ENCODE measurements at places on chromosomes 4 and X.

DNA sequence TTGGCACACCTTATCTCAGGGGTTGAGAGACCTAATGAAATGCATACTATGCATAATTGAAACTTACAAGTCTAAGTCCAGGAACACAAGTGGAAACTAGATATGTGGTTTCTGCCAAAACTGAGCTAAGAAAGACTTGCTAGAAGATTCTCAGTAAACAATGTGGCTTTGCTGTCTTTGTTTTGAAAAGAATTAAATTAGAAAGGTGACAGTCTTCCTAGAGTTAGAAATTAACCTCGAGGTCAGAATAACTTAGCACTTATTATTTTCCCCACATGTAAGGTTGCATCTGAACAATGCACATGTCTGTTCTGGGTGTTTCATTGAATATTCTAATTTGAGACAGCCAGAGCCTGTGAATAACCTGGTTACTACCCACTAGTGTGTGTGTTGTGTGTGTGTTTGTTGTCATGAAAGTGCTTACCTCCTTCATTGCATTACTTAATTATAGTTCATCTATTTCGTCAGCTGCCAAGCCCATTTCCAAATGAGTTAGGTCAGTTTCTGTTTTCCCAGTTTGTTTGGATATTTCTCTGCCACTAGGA is 1.5 kb downstream of the EREG start:
- DNase-seq = no peak

- DNase-seq = no peak
Observed at GRCh38 chrX:71195964-71196649, 26.9 kb upstream of the GJB1 start.

DNA sequence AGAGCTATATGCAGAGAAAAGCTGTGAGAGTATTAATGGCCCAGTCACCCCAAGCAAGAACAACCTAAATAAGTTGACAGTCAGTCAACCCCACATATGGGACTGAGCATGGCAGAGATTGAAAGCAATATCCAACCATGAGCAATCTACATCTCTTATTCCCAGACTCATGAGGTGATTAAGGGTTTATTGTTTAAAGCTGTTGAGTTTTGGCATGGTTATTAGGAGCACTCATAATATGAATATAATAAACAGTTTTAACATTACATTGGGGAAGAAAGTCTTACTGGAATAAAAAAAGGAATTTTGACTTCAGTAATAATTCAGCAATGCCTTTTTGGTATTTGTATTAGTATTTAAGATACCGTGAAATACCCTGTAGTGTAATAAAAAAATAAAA is 1627.4 kb downstream of the STIM2 start:
- no peak for DNase-seq

DNA sequence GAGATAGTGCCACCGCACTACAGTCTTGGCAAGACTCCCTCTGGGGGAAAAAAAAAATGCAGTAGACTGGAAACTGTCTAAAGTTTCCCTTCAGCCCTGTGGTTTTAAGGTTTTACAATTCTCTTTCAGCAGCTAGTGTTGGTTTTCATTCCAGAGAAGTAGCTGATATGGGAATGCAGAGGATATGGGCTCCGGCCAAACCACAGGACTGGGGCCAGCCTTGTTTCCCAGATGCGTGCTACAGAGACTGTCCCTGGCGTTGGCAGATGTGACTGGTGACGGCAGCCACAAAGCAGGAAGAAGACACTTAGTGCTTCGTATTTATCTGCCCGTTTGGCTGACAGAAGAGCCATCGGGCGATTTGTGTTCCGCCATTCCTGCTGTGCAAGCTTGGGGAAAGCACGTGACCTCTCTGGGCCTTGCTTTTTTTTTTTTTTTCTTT is 43.2 kb downstream of the ZBTB49 start:
- DNase-seq = no peak

DNA sequence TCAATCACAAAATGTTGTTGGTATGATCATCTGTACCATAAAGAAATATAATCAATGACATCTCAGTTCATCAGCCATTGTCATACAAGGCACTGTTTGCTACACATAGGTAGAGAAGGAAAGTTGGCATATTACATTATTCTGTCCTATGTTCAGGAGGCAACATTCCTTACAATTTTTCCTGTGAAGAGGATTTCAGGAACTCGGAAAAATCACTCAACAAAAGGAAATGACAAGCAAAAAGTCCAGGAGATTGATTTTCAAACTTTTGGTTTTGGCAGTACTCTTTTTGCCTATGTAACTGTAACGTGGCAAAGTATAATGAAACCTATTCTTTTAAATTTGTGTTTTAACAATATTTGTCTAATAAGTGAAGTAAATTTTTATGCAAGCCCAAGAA is 131.3 kb downstream of the MAB21L2 start:
- no peak for DNase-seq

DNA sequence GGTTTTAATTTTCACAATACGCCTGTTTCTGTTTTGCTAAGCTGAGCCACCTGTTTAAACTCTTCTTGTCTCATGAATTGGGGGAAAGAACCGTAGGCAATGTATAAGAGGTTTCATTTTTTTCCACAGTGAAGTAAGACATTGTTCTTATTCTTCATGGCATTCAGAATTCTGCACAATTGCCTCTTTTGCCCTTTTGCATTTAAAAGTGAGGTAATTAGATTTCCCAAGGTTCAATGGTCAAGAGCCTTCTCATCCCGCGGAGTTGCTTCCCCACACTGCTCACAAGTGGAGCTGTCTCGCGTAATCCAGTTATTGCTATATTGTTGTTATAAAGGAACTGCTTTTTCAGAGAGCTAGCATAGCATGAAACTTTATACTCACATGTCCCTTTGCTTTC is 90.9 kb upstream of the SPRY1 start:
- DNase-seq = no peak

GRCh38 chr4:77800077-77800476 is 19.1 kb downstream of the CNOT6L start:
- DNase-seq = no peak

DNA sequence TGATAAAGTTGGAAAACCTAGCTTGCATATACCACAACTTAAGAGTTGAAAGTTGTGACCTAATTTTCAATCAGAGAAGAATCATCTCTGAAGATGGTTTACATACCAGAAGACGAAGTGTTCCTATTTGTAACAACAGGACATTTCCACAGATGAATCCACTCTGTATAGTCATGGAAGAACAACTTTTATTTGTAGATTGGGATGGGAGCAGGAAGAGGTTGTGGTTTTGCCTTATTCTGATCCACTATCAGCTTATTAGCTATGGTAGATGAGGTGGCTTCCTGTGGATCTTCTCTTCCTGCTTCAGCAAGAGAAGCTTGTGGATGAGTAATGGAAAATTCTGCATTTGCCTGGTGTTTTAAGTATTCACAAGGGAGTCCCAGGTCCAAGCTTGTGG is 18.6 kb upstream of the SUPT20HL1 start:
- no peak for DNase-seq

- DNase-seq = no peak
Observed at GRCh38 chr4:89077761-89078160, 20.8 kb upstream of the FAM13A start.

- no peak for DNase-seq
Observed at GRCh38 chr4:108377021-108377420, 208.3 kb upstream of the LEF1 start.

DNA sequence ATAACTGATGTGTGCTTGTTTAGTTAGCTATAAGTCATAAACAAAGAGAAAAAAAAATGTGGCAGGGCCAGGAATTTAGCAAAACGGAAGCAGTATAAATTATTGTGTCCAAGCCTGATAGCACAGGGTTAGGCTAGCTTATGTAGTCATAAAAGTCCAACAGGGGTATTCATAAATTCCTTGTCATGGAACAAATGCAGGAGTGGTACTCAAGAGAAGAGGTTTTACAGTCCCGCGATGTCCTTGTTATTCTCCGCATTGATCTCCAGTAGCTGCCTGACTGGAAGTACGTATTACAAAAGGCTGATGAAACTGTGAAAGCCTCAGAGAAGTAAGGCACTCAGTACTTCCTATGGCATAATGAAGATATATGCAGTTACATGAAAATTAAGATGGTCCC is 336.9 kb upstream of the TRAM1L1 start:
- DNase-seq = no peak

- no peak for DNase-seq
Observed at GRCh38 chr4:54542540-54543041, 115.2 kb upstream of the KIT start.

DNA sequence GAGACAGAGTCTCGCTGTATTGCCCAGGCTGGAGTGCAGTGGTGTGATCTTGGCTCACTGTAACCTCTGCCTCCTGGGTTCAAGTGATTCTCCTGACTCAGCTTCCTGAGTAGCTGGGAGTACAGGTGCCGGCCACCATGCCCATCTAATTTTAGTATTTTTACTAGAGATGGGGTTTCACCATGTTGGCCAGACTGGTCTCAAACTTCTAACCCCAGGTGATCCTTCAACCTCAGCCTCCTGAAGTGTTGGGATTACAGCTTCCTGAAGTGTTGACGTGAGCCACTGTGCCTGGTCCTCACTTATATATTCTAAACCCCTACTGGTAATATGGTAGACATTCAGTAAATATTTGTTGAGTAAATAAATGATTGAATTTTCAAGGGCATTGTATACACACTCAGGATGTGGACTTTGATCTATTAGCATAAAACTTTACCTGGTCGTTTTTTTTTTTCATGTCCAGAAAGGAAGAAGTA is 33.0 kb downstream of the MTHFD2L start:
- no peak for DNase-seq

GRCh38 chrX:31832263-31832662 is 760.4 kb upstream of the FTHL17 start:
- DNase-seq = no peak

- no peak for DNase-seq
Observed at GRCh38 chr4:40954088-40954668, 204.4 kb downstream of the NSUN7 start.

DNA sequence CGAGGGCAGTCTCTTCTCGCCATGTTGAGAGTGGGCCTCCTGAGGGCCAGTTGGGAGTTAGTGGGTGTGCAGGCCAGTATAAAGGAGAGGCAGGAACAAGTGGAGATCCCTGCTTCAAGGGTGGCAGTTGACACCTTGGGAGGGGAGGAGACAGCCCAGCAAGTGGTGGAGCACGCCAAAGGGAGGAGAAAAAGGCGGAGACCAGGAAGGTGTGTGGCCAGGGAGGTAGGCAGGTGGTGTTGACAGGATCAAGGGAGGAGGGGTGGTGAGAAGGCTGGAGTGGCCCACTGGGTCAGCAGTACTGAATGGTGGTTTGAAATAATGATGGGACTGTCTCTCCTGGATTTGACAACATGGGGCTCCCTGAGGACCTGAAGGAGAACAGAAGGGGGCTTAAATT is 32.6 kb downstream of the ZNF185 start:
- no peak for DNase-seq

DNA sequence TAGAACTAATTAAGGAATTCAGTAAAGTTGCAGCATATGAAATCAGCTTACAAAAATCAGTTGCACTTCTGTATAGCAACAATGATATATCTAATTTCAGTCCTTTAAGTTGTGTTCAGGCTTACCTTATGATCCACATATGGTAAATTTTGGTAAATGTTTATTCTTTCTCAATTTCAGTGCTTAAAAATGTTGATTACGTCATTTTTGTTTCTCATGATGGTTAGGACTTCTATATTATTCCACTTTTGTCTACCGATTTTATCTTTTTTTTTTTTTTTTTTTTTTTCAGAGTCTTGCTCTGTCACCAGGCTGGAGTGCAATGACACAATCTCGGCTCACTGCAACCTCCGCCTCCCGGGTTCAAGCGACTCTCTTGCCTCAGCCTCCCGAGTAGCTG is 40.7 kb upstream of the SLC6A14 start:
- no peak for DNase-seq

DNA sequence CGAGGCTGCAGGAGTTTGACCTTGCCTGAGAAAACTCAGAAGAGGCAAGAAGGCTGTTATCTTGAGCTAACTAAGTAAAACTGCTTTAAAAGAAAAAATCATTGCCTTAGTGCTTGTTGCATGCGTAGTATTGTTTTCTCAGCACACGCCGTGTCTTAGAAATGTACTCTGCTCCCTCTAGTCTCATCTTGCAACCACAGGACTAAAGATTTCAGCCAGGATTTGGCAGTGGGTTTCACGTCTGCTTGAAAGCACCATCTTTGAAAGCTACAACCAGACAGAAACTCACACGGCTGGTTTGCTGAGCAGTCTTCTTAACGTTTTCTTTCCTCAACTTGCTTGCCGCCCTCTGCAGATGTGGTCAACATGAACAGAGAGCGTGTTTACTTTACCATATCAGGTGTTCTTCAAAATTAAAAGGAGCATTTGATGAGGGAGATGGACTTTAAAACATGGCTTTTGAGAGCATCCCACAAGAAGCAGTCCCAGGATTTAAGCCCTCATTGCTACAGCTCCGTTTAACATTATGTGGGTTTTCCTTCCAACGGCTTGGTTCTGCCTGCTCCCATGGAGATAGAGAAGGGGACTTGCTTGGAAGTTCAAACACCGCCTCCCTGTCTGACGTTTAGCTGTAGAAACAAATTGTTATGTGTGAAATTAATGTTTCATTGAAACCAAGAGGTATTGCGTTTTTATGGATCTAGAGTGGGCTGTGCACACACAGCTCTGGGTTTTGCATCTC is 3.4 kb downstream of the SORCS2 start:
- DNase-seq = no peak

DNA sequence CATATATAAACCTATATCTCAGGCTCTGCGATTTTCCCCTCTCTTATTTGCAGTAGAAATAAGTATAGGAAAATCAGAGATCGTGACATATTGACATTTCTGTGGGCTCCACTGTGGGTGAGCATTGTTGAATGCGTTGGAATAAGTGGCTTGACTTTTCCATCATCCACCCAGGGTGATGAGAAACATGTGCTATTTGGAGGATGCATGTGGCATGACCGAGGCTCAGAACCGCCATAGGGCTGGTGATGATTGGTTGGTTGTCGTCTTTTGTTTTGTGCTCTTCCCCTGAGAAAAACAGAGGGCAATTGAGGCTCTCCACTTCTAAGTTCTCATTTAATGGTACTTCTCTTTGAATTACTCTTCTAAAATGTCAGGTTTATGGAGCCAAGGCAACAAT is 140.1 kb downstream of the MXRA5 start:
- DNase-seq = no peak

DNA sequence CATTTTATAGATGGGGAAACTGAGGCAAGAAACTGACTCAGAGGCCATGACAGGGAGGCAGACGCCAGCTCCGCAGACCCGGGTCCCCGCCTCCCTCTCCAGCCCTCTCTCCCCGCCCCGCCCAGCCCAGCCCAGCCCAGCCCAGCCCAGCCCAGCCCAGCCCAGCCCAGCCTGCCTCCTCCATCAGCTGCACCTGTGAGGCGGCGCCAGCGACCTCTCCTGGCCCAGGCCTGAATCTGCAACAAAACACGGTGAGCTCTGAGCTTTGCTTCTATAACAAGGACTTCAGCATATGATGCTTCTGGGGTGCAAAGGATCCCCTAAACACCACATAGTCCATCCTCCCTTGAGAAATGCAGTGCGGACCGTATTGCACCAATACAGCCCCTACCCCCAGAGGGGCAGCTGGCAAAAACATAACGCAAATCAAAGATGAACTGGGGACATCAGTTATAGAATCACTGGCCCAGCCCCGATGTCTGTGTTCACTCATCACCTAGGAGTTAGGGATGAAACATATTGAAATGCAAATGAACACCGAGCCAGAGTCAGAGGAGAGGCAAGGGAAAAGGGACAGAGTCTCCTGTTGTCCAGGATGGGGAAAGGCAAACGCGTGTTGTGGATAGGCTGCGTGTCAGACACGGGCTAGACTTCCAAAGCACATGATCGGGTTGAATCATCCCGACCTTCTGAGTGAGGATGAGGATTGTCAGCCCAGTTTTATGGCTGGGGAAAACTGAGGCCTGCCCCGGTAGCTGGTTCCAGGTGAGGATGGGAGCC is 216.1 kb upstream of the PSAPL1 start:
- DNase-seq = no peak
